NK-92 treated with Interleukin-12 subunit alpha and Interleukin-12 subunit beta, amount 100 ng/mL, for 24 hours (cell line): ENCODE measurements at places on chromosomes 7 and 10.

DNA sequence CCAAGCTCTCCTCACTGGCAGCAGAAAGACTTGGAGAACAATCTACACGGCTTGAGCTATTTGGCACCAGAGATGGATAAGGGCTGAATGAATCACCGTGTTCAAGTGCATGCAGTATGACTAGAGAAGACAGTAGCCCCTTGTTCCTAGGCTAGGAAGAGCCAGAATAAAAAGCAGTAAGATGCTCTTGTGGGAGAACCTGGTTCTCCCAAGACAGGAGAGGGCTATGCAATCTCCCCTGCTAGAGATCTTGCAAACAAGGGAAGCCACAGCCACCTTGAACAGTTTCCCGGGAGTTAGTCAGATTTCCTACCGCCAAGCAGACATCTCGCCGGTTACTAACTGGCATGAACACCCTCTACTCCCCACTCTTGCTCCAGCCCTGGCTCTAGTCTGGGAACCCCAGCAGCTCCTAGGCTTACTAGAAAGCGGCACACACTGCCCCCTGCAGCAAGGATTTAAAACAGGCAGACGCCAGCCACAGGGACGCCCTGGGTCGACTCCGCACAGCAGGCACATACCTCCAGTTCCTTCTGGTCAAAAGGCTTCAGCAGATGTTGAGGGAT lies 107.3 kb downstream of the SMURF1 start:
- no peak for DNase-seq

DNA sequence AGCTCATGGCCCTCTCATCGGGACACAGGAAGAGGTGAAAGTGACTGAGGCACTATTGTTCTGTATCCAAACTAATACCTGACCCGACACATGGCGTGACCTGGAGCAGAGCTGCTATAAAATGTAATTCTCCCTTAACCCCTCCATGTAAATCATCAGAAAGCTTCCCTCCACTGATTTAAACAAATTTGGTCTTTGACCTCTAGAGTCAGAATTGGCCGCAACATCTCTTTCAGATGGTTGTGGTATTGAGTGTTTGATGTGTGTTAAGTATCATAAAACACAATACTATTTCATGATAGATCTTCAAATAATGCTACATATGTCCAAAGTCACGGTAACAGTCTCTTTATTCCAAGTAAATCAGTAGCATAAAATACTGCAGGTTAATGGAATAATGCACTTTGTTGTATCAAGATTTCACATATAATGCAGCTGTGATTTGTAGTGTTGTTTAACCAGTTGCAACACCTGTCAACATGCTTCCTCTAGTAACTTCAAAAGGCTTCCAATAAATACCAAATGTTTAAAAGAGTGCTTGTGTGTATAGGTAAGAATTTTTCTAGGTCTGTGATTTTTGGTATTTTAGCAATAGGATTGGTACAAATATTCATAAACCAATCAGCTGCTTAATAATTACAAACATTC lies 144.3 kb downstream of the AGMO start:
- no peak for DNase-seq

DNA sequence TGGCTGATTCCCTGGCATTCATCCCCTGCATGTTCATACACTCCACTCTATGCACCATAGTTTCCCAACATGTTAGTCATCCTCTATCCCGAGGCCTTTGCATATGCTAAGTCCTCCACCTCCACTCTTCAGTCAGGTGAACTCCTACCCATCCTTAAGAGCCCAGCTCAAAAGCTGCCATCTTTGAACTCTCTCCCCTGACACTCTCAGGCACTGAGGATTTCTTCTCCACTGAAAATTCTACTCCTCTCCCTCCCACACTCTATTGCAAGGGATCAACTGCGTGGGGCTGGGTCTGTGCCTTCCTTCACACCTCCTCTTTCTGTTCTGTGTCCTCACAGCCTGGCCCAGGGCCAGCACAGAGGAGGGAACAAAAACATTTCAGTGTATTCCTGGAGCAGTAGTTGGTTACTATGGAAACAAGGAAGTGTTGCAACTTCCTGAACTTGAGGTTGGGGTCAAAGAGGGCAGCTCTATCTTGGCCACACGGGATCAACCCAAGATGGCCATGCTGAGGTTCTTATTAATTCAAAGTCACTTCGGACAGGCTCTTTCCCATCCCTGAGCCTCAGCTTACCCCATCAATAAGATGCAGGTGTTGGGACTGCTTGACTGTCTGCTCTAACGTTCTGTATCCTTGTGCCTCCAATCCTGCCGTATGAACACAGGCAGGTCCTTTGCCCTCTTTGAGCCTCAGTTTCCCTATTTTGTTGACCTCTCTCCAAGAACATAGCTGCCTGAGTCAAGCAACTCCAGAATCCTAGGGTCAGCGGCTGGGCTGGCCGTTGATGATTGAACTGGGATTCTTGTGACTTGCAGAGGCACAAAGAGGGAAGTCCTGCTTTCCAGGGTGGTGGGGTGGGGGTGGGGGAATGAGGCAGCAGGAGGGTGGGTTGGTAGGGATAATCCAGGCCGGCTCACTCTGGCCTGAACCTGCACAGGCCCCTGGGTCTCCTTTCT lies 15.5 kb downstream of the ZMIZ1 start:
- DNase-seq, result peak; percentile 11

- DNase-seq, result no peak
These were observed 38.3 kb upstream of the COBL start for GRCh38 chr7:51354897-51355296.

DNA sequence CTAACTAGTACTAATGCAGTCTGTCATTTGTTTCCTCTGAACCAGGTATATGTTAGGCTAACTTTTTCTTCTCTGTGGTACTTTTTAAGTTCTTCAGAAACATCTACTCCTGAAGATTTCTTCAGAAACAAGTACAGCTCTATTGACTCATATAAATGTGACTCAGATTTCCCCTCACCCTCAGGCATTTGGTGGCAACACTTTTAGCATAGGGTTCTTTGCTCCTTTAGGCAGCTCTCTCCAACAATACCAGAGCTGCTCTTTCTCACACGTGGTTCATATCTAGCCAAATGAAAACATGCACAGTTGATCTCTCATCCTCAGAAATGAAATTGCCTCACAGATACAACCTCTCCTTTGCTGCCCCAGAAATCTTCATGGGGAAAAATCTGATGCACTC lies 939.8 kb downstream of the SORCS1 start:
- no peak for DNase-seq
